ENCODE measurements at places on chromosomes 12 and 14. TPM values are rescaled to one million over a fixed set of nuclear protein-coding genes. Genes with fewer than 3 reads are reported as not detected.

DNA sequence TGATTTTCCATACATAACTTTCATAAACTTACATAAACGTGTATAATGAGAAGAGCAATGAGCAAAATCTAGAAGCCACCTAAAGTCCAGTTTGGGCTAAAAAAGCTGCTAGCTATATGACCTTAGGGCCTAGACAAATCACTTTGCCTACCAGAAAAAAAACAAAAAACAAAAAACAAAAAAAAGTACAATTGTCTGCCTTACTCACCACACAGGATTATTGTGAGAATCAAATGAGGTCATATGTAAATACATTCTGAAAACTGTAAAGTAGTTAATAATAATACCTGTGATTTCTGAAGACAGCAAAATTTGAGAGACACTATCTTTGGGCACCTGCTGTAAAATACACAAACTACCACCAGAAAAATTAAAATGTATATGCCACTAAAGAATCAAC is 4.2 kb downstream of the ATP2B1 start:
- no peak for DNase-seq

DNA sequence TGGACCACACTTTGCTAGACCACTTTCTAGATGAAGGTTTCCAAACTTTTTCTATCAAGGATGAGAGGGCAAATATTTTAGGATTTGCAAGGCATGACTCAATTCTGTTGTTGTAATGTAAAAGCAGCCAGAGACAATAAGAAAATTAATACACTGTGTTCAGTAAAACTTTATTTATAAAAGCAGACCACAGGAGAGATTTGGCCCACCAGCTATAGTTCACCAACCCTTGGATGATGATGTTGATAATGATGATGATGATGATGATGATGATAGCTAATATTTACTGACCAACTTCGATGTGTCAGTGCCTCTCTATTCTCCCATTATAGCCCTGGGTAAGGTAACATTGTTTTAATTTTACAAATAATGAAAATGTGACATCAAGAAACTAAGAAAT is 156.5 kb downstream of the BTG1 start:
- DNase-seq: no peak

The BIN2 gene
- not detected for total RNA-seq

The GPR132 gene
- total RNA-seq: not detected

DNA sequence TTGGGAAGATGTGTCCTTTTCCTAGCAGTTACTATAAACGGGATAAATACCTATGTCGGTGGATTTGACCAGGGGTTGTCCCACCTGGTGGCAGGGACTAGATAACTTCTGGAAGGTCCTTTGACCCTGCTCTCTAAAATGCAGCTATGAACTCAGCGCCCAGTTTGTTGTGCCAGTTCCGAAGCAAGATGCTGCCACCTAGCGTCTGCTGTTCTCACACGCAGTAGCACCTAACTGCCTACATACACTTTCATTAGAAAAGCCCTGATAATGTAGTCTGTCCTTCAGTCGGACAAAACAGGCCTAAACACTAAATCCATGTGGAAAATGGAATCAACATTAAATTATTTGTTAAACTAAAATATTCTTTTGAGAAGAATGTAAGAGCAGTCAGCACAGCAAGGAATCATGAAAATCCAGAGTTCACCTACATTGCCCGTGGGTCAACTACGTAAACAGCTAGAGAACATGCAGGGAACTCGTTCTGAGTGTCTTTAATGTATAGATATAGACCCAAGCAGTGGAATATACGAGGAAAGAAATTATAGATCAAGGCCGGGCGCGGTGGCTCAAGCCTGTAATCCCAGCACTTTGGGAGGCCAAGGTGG is 51.1 kb upstream of the CRACR2A start:
- DNase-seq: peak; percentile 64

DNA sequence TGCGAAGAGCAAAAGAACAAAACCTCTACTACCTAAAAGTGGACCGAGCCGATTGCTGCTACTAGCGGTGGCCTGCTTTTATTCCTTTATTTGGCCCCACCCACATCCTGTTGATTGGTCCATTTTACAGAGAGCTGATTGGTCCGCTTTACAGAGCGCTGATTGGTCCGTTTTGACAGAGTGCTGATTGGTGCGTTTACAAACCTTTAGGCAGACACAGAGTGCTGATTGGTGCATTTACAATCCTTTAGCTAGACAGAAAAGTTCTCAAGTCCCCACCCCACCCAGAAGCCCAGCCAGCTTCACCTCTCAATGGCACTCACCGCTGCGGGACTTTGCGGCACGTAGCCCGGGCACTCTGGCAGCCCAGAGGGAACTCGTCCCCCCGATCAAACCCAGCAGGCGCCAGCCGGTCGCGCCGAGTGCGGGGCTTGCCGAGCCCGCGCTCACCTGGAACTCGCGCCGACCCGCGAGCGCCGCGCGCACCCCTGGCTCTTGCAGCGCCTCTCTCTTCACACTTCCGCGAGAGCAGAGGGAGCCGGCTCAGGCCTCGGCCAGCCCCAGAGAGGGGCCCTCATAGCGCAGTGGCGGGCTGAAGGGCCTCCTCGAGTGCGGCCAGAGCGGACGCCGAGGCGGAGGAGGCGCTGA is 8.7 kb upstream of the FGD4 start:
- DNase-seq: peak; percentile 69
